NCI-H1930 (cell line): ENCODE measurements at places on chromosomes 6 and 20.

GRCh38 chr6:111973927-111974639 is 79.8 kb upstream of the CCN6 start:
- DNase-seq = no peak

- no peak for DNase-seq
Measured at GRCh38 chr6:13428583-13429405, 58.6 kb downstream of the GFOD1 start.

DNA sequence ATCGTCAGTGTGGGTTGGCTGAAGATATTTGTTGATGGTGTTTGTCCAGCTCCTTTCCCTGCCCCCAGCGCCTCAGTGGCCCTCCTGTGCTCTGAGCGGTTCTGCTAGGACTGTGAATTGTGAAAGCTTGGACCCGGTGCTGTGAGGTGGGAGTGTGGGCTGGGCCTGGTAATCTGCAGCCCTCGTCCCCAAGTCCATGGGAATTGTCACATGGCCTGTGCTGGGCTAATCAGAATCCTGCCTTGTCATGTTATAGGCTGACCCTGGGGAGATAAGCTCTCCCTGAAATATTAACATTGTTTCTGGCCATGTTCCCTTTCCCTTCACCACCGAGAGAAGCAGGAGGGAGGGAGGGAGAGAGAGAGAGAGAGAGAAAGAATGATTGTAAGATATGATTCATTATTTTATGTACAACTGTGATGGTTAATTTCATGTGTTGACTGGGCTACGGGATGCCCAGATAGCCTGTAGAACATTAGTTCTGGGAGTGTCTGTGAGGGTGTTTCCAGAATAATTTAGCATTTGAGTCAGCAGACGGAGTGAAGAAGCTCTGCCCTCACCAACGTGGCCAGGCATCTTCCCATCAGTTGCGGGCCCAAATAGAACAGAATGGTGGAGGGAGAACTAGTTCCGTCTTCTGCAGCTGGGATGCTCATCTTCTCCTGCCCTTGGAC is 62.4 kb downstream of the TFAP2C start:
- no peak for DNase-seq

- DNase-seq = no peak
Measured at GRCh38 chr6:61909486-61909885, 376.5 kb downstream of the KHDRBS2 start.

DNA sequence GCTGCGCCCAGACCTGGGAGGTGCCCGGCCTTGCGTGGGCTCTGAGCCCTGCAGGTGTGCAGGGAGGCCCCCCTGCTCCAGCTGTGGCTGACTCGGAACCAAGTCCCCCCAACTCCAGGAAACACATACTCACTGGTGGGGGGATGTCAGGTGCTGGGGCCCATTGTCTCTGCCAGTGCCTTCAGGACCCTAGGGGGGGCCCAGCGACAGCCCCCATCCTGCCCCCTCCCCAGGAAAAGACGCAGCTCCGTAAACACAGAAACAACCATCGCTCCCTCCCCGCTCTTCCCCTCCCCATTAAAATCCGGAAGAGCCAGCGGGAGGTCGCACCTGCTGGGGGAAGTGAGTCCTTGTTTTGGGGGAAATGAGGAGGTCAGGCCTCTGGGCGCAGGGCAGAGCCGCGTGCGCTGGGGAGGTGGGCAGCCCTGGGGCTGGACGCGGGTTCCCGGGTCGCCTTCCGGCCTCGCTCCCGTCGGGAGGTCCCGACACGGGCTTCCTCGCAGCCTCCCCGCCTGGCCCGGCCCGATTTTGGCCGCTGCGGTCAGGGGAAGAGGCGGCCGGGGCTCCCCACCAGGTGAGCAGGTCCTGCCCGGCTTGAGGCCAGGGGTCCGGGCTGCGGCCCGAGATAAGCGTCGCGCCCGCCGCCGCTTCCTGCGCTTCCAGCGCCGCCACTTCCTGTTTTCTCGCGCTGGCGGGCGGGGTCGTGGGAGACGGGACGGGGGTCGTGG is 6.2 kb downstream of the C20orf204 start:
- DNase-seq = no peak

- DNase-seq = no peak
Measured at GRCh38 chr6:100126790-100127484, 132.9 kb upstream of the MCHR2 start.

GRCh38 chr6:111550953-111551352 is 54.7 kb downstream of the TRAF3IP2 start:
- peak; percentile 36 for DNase-seq

GRCh38 chr20:63826753-63827152 is 4.3 kb downstream of the ZBTB46 start:
- DNase-seq = no peak

DNA sequence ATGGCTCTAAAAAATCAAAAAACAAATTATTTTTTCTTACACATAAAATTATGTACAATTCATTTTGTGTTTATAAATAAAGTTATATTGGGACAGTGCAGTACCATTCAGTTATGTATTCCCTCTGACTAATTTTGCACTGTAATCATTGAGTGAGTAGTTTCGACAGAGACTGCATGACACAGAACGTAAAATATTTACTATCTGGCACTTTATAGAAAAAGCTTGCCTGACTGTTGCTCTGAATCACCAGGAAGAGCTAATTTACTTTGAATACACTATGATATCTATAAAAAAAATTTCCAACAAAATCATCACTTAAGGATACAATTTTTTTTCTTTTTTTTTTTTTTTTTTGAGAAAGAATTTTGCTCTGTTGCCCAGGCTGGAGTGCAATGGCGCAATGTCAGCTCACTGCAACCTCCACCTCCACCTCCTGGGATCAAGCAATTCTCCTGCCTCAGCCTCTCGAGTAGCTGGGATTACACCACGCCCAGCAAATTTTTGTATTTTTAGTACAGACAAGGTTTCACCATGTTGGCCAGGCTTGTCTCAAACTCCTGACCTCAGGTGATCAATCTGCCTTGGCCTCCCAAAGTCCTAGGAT is 11.0 kb upstream of the KHDC1L start:
- no peak for DNase-seq

DNA sequence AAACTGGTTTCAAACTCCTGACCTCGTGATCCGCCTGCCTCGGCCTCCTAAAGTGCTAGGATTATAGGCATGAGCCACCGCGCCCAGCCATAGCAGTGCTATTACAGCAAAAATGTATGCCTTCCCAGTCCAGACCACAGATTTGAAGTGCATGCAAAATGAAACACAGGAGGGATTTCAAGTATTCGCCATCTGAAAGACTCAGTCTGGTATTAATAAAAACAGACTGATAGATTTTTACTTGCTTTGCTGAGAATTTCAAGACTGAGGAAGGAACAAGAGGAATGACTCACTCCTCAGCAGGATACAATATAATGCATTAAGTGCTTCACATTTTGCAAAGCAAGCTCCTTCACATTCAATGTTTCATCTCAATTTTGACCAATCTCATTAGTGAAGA is 134.9 kb downstream of the TMEM200A start:
- DNase-seq = no peak

GRCh38 chr6:36216559-36216958 is 20.0 kb downstream of the BRPF3 start:
- DNase-seq = no peak

DNA sequence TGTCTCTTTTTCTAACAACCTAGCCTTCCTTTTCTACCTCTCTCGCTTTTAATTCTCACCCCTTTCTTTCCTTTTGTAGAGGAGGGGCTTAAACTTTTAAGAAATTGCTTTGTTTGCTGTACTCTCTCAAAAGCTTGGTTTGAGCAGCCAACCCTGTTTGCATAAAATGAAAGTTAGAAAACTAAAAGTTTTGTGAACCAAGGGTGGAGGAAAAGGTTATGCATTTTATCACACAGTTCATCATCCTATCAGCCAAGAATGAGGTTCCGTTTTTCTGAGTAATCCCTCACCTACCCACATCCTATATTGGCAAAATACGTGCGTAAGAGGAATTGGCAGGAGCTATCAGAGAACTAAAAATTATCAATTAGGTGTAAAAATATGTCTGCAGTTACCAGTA is 42.8 kb upstream of the LOC128125822 start:
- DNase-seq = no peak

GRCh38 chr6:9634776-9635175 is 780.1 kb downstream of the TFAP2A start:
- peak; percentile 60 for DNase-seq

DNA sequence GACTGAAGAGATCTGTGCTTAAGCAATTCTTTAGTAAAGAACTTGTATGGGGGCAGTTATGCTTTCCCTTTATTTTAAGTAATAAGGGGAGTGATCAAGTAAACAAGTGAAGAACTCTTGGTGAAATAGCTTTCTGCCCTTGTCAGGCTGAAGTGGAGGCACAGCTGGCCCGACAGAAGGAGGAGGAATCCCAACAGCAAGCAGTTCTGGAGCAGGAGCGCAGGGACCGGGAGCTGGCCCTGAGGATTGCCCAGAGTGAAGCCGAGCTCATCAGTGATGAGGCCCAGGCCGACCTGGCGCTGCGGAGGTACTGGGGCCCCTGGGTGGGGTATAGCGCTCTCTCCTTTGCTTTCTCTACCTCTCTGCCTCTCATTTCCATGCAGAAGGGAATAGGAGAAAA is 143.3 kb downstream of the MYO6 start:
- no peak for DNase-seq
